C1 segment of cervical spinal cord (tissue), 14 donors: ENCODE measurements at places on chromosomes 13 and 19.

DNA sequence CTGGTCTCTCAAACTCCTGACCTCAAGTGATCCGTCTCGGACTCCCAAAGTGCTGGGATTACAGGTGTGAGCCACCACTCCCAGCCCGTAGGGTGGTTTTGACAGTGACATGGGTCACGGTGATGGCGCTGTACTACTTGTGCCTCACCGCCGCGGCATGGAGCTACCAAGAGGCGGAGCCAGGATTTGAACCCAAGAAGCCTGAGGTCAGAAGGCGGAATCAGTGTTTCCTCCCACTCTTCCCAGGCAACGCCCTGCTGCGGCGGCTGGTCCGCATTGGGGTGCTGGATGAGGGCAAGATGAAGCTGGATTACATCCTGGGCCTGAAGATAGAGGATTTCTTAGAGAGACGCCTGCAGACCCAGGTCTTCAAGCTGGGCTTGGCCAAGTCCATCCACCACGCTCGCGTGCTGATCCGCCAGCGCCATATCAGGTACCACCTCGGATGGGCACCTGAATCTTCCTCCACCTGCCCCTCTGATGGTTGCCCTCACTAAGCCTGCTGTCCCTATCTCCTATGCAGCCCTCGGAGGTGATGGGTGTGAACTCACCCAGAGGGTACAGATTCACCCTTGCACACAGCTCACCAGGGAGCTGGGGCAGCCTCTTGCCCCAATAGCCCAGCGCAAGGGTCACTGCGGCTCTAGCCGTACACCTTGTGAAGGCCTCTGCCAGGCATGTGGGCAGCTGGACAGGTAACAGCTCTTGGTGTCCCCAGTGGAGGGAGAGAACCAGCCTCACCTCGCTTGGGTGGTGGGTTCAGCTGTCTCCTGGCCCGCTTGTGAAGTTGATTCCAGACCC is 5.6 kb downstream of the RPS9 start:
- no peak for DNase-seq

GRCh38 chr13:80906860-80907259 is 565.9 kb upstream of the SPRY2 start:
- no peak for DNase-seq

DNA sequence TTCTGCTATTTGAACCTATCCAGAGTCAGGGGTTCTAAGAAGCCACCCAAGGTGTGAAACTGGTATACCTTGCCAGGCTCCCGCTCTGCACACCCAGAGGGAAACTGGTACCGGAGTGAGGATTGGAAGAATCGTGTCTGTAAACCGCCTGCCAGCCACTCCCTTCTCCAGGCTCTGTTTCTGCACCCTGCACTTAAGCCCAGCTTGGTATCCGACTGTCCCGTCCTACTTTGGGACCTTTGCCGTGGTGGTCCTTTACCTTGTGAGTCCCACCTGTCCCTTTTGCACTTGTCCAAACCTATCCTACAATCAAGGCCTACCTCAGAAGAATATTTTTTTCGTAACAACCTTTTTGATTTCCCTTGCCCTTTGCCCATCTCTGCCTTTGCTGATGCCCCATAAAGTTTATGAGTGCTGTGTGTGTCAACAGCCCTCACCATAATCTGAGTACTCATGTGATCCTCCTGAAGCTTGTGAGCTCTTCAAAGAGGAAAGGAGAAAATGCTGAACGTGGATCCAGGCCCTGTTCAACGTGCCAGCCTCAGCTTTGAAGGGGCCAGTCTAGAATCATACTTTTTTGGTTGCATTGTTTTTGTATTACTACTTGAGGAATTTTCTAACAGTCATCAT is 44.7 kb downstream of the GARRE1 start:
- DNase-seq, result no peak

DNA sequence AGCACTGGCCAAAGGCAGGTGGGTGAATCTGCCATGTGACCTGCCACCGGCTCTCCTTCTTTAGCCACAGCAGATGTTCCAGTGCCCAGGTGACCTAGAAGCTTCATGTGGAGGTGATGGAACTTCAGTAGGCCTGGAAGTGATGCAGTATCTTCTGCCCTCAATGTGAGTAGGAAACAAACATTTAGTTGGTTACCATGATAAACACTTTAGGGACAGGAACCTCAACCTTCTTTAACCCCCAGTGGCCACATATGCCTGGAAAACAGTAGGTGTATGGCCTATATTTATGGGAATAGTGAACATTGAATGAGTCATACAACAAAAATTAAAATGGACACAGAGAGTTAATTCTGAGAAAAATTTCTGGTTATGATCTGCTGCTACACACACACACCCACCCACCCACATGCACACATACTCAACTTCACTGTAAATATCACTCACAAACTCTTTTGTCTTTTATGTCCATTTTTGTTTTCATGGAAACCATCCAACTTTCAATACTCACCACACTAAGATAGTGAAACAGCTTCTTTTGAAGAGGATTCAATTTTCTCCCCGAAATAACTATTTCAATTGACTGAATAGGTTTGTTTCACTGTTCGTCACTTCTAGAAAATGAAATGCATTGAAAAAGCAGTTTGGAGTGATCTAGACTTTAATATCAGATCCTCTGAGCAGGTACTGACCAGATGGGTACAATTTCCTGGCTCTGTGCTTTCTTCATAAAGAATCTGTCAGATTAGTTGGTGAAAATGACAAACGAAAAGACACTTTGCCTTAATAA is 97.3 kb downstream of the STARD13 start:
- no peak for DNase-seq

GRCh38 chr19:30941591-30941990 is 407.6 kb downstream of the TSHZ3 start:
- DNase-seq, result no peak

- DNase-seq, result no peak
Observed at GRCh38 chr19:32347573-32347972, 2.2 kb downstream of the ZNF507 start.

- no peak for DNase-seq
Observed at GRCh38 chr13:39684531-39685137, 29.2 kb downstream of the COG6 start.

- DNase-seq, result no peak
Observed at GRCh38 chr19:46974181-46974580, 45.5 kb upstream of the NPAS1 start.

DNA sequence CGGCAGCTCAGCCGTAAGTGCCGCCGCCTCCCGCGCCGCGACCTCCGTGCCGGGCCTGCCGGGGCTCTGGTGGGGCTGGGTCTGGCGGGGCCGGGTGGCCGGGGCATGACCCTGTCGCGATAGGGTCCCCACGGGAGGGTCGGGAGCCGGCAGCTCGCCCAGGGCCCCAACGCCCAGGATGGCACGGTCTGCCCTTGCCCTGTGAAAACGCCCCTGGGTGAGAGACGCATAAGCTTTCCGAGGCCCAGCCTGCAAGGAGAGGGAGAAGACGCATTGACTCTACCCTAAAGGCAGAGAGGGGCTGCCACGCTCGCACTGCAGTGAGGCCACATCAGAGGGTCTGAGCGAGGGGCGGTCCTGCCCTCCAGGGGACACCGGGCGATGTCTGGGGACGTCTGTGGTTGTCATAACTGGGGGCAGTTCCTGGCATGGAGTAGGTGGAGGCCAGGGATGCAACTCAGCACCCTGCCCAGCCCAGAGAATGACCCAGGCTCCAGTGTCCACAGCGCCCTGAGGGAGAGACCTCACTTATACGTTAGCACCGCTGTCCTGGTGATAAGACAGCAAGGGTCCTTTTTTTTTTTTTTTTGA is 539 bp downstream of the ZNF554 start:
- DNase-seq, result no peak

- no peak for DNase-seq
Observed at GRCh38 chr13:75010941-75011340, 471.0 kb downstream of the TBC1D4 start.

GRCh38 chr13:43784496-43784895 is 2.3 kb downstream of the ENOX1 start:
- no peak for DNase-seq

DNA sequence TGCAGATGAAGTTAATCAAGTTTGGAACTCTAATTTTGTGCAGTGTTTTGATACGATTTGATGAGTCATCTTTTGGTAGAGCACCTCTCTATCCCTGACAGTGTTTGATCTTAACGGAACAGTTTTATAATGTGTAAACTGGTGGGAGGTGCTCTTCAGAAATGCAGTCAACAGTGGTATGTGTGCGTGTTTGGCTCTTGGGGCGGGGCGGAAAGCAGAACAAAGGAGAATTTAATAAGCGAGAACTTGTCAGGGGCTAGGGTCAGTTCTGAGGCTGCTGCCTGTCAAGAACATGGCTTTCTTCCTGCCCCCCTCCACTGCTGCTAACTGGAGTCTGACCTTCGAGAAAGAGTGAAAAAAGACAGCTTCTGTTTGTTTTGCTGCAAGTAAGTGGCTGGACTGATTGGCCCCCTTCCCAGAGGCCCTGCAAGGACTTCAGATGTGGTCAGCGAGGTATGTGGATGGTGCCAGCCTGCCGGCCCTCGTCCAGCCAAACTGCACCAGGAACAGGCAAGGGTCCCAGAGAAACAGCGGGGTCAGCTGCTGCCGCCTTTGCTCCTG is 40.8 kb downstream of the BBC3 start:
- peak; percentile 35 for DNase-seq

GRCh38 chr19:18648973-18649315 is 12.1 kb downstream of the KLHL26 start:
- DNase-seq, result no peak

- DNase-seq, result no peak
Observed at GRCh38 chr19:425056-425455, 16.1 kb upstream of the C2CD4C start.

DNA sequence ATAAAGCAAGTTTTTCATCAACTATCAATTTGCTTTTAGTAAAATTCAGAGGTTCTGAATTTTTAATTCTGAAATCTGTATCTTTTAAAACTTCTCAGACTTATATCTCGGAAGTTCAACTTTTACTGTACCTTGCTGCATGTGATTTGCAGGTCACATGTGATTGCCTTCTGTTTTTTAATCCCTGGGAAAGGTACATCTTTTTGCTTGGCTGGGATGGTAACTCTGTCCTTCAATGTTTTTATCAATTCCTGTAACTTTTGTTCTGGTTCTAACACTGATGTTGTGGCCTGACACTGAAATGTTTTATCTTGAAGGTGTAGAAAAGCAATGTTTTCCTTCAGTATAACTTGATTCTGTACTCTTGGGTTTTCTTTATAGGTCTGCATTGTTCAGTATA is 16.2 kb upstream of the NAA16 start:
- DNase-seq, result no peak

DNA sequence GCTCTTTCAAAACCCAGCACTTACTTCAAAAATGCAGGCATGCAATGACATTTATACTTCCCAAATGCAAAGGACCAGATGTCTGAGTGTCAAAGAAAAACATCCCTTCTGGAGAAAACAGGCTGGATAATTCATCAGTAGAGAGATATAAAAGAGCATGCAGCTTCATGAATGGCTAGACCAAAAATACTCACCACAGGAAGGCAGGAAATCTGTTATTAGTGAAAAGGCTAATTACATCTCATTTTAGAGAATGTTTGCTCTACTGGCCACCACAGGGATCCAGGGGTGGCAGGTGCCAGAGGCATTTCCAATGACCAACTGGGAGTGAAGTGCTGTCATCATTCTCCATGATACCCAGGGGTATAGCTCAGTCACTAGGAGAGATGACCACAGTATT is 106.5 kb downstream of the LHFPL6 start:
- DNase-seq, result no peak

- DNase-seq, result peak; percentile 96
Observed at GRCh38 chr19:57578487-57579205, at the start of gene ZNF416. Gene ZNF416 (minus strand): TSS chr19:57578911. CDS start chr19:57578704, 207 bp downstream.
